ENCODE measurements at places on chromosomes 12 and 14.

- DNase-seq = no peak
Observed at GRCh38 chr12:104399740-104400612, 56.8 kb upstream of the CHST11 start.

DNA sequence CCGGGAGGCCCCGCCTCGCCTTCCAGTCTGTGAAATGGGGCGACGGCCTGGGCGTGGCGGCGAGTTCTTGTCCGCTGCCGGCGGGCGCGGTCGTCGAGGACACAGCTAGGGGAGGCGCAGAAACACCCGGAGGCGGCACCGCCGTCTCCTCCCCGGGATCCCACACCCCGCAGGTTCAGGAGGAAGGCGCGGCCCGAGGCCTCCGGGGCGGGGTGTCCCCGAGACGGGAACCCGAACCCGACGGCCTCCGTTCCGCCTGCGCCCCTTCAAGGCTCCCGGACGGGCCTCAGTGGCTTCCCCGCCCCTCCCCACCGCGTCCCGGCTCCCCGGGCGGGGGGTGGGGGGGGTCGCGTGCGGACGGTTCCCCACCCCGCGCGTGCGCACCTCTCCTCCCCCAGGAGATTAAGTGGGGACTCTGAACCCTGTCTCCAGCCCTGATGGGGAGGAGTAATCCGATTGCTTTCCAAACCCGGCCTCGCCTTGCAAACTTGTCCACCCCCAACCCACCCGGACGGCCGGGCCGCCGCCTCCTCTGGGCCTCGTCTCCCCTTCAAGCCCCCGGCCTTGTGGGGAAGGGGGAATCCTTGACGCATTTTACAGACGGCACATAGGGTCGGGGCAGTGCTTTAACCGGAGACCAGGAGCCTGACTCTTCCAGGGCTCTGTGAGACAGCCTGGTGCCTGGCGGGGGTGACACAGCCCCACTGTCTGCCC lies 35.3 kb upstream of the ANKRD9 start:
- DNase-seq = no peak

GRCh38 chr14:91346838-91347173 lies 70.8 kb downstream of the CCDC88C start:
- DNase-seq = no peak

DNA sequence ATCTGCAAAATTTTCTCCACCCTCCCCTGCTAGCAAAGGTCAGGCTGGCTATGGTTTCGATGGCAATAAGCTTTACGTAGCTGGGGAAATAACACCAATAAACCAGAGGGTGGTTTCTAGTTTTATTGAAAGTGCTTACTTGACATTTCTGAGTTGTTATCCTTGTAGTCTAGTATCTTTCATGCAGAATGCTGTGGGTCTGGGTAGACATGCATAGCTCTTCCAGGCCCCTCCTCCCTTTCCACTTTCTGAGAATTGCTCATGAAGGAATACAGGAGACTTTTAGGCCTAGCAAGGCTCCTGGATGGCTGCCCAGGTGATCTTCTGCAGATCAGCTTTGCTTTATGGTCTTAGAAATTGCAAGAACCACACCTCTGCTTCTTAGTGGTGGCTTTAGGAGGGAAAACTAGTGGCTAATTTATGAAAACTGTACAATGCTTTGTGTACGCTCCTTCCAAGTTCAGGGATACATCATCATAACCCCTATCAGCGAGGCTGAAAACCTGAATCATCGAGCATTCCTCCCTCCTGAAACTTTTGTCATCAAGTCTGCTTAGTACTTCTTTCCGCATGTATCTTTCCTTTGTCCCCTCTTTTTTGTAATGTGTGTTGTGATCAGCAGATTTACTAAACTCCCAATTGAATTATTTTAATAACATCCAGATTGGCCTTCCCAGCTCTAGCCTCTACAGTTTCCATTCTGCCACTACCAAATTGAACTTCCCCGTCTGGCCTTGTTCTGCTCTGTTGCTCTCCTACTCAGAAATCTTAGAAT lies 473.0 kb downstream of the RAD51B start:
- no peak for DNase-seq

- DNase-seq = no peak
Observed at GRCh38 chr12:32402170-32402569, 2.8 kb downstream of the FGD4 start.

- no peak for DNase-seq
Observed at GRCh38 chr12:1666215-1666614, 24.7 kb upstream of the ADIPOR2 start.

GRCh38 chr14:68747393-68747792 lies 45.5 kb downstream of the ZFP36L1 start:
- no peak for DNase-seq

- DNase-seq = peak; percentile 34
Observed at GRCh38 chr12:104049903-104050356, at the start of gene GLT8D2. Gene GLT8D2, minus strand, starts transcription at chr12:104050187. Its CDS starts 30,539 bp downstream, at chr12:104019648.

GRCh38 chr12:94488463-94488862 lies 28.8 kb upstream of the CEP83 start:
- no peak for DNase-seq

GRCh38 chr14:25396128-25396527 lies 346.2 kb upstream of the STXBP6 start:
- DNase-seq = no peak

DNA sequence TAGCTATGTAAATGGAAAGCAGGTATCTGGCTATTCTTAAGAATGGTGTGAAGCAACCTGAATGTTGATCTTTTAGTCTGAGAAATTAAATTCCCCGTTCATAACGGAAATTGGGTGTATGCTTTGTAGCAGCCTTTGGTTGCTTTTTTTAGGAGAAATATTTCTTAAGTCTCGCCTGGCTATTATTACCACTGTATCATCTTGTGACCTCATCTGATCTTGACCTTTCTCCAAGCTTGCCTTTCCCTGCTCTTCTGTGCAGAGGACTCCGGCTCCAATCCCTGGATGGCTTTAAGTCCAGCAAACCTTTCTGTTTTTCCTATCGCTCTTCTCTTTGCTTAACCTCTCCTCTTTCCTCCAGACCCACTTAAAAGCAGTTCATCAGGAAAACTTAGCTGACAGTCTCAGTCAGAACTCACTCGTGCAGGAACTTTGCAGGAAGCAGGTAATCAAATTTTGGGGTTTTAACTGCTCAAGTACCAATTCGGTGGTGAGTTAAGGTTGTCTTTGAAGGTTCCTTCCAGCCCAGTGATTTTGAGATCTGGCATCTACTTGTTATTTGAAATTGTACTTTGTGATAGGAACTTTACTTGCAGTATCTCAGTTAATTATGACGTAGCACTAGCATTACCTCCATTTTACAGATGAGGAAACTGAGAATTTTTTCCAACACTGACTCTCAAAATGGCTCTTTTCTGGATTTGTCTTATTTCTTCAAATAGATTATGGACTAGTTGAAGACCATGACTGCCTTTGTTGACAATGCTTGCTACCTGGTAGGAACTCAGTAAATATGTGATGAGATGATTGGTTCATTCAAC lies 14.1 kb downstream of the PPFIBP1 start:
- no peak for DNase-seq

- no peak for DNase-seq
Observed at GRCh38 chr12:97118796-97119375, 211.8 kb downstream of the NEDD1 start.

- peak; percentile 67 for DNase-seq
Observed at GRCh38 chr12:101697197-101697929, at the start of gene CHPT1. Gene CHPT1, plus strand, starts transcription at chr12:101697640. Its CDS starts 222 bp downstream, at chr12:101697862.

GRCh38 chr12:132522592-132523380 lies 32.8 kb downstream of the FBRSL1 start:
- DNase-seq = no peak

DNA sequence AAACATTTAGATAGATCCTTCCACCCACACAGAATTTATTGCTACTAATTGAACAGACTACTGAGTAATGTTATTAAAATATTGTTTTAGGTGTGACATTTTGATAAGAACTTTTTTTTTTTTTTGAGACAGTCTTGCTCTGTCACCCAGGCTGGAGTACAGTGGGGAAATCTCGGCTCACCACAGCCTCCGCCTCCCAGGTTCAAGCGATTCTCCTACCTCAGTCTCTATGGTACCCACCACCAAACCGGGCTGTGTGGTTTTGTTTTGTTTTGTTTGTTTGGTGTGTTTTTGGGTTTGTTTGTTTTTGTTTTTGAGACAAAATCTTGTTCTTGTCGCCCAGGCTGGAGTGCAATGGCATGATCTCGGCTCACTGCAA lies 40.9 kb downstream of the COX16 start:
- no peak for DNase-seq

DNA sequence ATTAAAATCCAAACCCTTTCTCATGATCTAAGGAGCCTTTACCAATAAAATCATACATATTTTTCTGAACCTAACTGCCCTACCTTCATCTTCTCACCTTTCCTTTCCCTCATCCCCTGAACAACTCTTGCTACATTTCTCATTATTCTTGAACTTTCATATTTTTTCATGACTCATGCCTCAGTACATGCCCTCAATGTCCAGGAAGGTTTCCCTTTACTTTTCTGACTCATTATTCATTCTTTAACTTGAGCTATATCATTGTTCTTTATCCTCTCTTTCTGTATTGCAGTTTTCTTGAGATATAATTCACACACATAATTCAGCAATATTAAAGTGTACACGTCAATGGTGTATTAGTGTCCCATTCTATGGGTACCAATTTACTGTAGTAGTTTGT lies 231.0 kb downstream of the ALG10B start:
- DNase-seq = no peak

GRCh38 chr12:55712700-55713415 lies 3.0 kb upstream of the BLOC1S1 start:
- no peak for DNase-seq

GRCh38 chr14:20499108-20499507 lies 6.2 kb upstream of the RNASE10 start:
- no peak for DNase-seq

- no peak for DNase-seq
Observed at GRCh38 chr12:12445882-12446181, 89.0 kb downstream of the BORCS5 start.

DNA sequence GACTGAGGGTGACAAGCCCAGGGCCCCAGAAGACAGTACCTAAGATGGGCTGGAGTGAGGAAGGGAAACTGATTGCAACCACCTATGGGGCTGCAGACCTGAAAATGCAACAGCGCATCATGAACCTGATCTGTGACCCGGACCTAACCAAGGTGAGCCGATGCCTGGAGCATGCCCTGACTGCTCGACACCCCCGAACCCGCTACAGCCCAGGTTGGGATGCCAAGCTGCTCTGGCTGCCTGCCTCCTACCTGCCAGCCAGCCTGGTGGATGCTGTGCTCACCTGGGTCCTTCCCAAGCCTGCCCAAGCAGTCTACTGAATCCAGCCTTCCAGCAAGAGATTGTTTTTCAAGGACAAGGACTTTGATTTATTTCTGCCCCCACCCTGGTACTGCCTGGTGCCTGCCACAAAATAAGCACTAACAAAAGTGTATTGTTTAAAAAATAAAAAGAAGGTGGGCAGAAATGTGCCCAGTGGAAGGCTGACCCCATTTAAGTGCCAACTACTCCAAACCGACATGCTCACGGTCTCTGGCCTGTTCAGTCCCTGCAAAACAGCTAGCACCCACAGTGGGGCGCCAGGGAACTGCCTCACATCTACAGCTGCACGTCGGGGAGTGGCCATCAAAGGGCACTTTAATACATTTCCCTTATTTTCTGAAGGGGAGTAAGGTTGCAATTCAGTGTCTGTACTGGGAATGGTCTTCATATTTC lies 4.2 kb downstream of the RDH5 start:
- DNase-seq = peak; percentile 59

DNA sequence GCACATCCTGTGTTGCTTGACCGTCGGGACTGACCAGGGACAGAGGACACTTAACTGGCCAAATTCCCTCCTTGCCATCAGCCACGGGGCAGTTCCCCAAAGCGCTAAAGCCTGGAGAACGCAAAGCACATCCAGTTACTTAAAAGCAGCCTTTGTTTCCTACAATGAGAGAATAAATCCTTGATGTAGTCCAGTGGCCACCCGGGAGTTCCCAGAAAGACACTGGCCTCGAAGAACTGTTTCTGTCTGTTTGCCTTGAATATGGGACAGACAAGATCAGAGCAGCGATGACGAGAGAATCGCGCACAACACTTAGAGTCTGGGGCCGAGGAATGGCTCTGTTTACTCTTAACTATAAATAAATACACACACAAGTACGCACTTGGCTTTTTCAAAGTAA lies 102.2 kb downstream of the TNFAIP2 start:
- DNase-seq = no peak

DNA sequence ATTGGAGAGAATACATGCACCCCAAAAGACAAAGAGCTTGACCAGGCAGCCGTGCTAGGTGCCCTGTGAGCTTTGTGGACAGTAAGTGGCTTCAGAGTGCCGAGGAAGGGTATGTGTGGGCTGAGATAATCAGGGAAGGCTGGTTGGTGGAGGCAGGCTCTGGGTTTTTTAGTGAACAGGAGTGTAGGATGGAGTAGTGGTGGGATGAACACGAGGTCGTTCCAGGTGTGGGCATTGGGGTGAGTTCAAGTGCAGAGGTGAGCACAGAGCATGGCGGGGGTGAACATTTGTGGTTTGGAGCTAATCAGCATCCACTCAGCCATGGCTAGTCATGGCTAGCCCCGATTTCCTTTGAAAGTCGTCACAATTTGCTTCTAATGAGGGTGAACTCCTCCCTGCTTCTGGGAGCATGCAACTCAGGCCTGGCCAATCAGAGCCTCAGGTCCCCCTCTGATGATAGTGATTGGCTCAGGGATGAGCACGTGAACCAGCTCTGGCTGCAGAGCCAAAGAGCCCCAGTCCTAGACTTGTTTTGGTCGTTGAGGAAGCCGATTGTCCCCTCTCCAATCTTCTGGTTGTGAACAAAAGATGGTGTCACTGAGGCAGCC lies 40.7 kb upstream of the TCL1B start:
- no peak for DNase-seq

GRCh38 chr12:57101892-57102695 lies 9.1 kb downstream of the STAT6 start:
- no peak for DNase-seq

GRCh38 chr12:5437182-5437583 lies 5.3 kb downstream of the NTF3 start:
- no peak for DNase-seq

GRCh38 chr12:40733871-40734270 lies 41.6 kb downstream of the CNTN1 start:
- DNase-seq = no peak

- DNase-seq = no peak
Observed at GRCh38 chr12:79681008-79681590, 9.7 kb downstream of the PAWR start.

DNA sequence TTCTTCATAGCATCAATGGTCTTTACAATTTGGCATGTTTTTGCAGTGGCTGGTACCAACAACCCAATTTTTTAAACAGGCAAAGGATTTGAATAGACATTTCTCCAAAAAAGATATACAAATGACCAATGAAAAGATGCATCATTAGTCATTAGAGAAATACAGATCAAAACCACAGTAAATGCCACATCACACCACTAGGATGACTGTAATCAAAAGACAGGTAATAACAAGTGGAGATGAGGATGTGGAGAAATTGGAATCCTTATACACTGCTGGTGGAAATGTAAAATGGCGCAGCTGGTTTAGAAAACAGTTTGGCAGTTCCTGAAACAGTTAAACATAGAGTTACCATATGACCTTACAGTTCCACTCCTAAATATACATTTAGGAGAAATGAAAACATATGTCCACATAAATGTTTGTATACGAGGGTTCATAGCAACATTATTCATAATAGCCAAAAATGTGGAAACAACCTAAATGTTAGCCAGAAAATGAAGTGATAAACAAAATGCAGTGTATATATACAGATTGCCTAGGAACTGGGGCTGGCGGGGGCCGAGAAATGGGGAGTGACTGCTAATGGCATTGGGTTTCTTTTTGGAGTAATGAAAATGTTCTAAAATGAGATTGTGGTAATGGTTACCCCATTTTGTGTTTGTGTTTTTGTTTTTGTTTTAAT lies 55.2 kb downstream of the TGFB3 start:
- no peak for DNase-seq

- DNase-seq = peak; percentile 47
Observed at GRCh38 chr14:56855891-56856461, 45.7 kb upstream of the OTX2 start.
